ENCODE measurements at places on chromosomes 13 and 19. TPM values are rescaled to one million over a fixed set of nuclear protein-coding genes. Genes with fewer than 3 reads are reported as not detected.

The OXGR1 gene
- total RNA-seq: not detected

The CYP4F2 gene
- total RNA-seq: not detected

DNA sequence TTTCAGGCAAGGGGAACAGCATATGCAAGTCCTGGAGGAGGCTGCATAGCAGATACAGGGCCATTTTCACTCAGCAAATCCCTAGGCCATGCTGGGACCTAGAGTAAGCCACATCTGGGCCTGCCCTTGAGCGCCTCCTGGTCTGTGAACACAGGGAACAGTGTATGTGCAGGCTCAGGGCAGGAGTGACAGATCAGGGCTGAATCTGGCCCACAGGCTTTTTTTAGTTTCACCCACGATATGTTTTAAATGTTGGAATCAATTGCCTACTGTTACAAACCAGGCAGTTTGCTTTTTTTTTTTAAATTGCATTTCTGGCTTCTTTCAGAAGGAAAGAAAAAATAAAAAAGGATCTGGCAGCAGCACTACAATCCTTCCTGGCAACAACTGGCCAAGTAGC lies 1.5 kb upstream of the TMEM145 start:
- no peak overlapping the region for H3K27ac ChIP-seq
- no peak overlapping the region for H3K4me3 ChIP-seq
- H3K4me1 ChIP-seq: peaks cover 16% of the 10 kb centered on the region

DNA sequence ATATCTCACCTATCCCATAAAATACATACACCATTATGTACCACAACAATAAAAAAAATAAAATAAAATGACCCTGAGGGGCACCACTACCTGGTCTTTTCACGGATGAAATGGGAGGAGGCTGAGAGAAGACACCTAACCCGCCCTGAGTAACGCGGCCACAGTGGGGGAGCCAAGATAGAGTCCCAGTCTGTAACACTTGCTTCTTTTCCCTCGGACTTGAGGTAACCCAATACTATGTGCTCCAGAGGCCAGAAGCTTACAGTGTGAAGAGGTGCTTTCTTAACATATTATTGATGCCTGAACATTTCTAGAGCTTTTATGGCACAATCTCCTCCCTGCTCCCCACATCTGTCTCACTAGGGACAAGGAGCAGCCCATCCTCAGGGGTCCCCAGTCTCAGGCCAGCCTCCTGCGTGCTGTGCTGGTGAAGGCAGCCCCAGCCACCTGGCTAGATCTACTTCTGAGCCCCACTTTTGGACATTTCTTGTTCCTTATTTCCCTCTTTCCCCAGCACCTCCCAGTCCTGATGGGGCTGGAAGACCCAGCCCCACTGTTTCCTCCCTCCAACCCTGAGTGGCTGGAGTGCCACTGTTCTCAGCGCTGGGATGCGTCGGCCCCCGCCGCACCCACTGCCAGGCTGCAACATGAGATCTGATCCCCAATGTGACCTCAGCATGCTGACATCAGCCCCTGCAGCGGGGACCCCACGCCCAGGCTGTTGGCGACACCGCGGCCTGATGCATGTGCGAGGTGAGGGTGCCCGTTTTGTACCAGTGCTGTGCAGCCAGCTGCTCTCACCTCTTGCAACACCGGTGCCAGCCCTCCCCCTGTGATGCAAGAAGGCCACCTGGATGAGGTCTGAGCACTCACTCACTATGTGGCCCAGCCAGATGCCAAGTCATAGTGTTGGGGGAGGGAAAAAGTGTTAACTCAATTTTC lies 143.3 kb downstream of the DCLK1 start:
- no peaks in the 10 kb centered on the region for H3K4me1 ChIP-seq
- H3K4me3 ChIP-seq: no peak overlapping the region
- no peaks in the 10 kb centered on the region for H3K36me3 ChIP-seq

- no peak overlapping the region for H3K27ac ChIP-seq
- H3K4me3 ChIP-seq: no peak overlapping the region
- DNase-seq: no peak
- H3K4me1 ChIP-seq: peaks cover 3% of the 10 kb centered on the region
Observed at GRCh38 chr13:41666644-41667043, 209.3 kb downstream of the RGCC start.

DNA sequence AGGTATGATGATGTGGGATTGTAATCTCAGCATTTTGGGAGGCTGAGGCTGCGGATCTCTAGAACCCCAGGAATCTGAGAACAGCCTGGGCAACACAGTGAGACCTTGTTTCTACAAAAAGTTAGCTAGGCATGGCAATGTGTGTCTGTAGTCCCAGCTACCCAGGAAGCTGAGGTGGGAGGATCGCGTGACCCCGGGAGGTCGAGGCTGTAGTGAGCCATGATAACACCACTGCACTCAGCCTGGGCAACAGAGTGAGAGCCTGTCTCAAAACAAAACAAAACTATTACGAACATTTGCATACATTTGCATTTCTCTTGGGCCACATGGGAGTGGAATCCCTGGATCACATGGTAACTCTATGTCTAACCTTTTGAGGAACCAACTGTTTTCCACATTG lies 1.6 kb downstream of the C19orf44 start:
- H3K36me3 ChIP-seq: no peaks in the 10 kb centered on the region
- no peaks in the 10 kb centered on the region for H3K27me3 ChIP-seq
- H3K4me3 ChIP-seq: no peak overlapping the region
- H3K4me1 ChIP-seq: peaks cover 15% of the 10 kb centered on the region

GRCh38 chr13:22286338-22286737 lies 615.5 kb downstream of the FGF9 start:
- no peaks in the 10 kb centered on the region for H3K4me1 ChIP-seq
- DNase-seq: no peak
- H3K36me3 ChIP-seq: no peaks in the 10 kb centered on the region
- no peak overlapping the region for H3K4me3 ChIP-seq
- H3K27ac ChIP-seq: no peak overlapping the region
